A549 treated with AZD2906 at 1 μM for 4 hours (cell line): ENCODE measurements at places on chromosomes 11 and 22. TPM values are rescaled to one million over a fixed set of nuclear protein-coding genes. Genes with fewer than 3 reads are reported as not detected.

Gene SERPING1
- 0.74 to 1.3 TPM (median 0.90 TPM) in 5 replicates for total RNA-seq

Gene SCGB2A2
- total RNA-seq, result not detected in 5 replicates

Gene C22orf42
- not detected in 5 replicates for total RNA-seq

Gene MYOD1
- total RNA-seq, result 0.03 to 0.05 TPM (median 0.03 TPM) in 3 of 5 replicates, not detected in the others

Gene MRGPRX3
- total RNA-seq, result 0.06 to 0.07 TPM in 2 of 5 replicates, not detected in the others
